NCI-H524 treated with DMSO at 0.1 percent for 48 hours (cell line): ENCODE measurements at places on chromosomes 6 and 20.
A peak's percentile ranks its signal among the peaks of the same experiment; 100 is the strongest.

DNA sequence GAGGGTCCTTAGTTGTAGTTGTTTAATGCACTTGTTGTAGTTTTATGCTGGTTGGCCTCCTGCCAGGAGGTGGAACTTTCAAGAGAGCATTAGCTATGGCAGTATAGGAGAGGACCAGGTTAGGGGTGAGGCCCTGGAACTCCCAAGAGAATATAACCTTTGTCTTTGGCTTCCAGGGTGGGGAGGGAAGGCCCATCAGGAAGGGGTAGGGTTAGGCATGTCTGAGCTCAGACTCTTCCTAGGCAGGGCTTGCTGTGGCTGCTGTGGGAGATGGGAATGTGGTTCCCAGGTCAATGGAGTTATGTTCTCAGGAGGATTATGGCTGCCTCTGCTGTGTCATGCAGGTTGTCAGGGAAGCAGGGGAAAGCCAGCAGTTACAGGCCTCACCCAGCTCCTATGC is 20.0 kb upstream of the GABRR1 start:
- no peak for DNase-seq

- DNase-seq: peak; percentile 74
Measured at GRCh38 chr6:148177589-148178233, 164.9 kb upstream of the SASH1 start.

DNA sequence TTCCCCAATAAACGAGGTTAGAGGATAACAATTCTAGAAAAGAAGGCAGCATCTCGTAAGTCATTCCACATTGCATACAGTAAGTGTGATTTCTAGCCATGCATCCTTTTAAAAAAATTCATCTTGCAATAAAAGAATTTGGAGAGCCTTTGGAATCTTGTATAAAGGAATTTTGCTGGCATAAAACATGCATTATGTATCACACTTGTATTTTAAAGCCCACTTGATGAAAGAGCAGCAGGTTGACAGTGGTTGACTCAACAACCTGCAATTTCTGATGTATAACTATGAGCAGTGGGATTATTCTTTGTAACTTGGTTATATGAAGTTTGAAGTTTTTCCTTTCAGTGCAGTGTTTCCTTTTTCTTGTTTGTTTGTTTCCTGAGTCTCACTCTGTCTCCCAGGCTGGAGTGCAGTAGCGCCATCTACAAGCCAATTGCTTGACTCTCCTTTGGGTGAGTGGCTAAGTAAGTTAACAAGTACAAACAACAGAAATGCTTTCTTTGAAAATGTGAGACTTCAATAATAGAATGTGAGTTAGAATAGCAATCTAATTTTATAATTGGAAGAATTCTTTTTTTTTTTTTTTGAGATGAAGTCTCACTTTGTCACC is 39.9 kb downstream of the JARID2 start:
- no peak for DNase-seq

- DNase-seq: no peak
Measured at GRCh38 chr6:129776542-129777330, 66.8 kb upstream of the ARHGAP18 start.

DNA sequence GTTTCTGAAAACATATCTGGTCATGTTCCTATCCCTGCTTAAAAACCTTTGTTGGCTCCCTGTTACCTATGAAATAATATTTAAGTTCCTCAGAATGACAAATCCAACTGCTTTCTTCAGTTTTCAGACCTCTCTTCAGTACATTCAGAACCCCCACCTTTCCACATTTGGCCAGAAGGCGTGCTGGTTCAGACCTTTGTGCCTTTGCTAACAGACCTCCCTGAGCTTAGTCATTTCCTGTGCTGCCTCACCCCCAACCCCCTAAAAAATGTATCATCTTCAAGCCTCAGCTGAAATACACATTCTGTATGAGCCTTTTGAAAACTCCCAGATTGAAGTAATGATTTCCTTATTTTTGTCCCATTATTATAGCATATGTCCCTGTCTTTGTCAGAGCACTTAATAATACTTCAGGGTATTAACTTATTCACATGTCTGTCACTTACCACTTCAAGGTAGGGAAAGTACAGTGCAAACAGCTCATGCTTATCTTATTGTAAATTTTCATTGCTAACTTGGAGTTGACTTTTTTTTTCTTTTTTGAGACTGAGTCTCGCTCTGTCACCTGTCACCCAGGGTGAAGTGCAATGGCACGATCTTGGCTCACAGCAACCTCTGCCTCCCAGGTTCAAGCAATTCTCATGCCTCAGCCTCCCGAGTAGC is 19.7 kb downstream of the FAM217A start:
- peak; percentile 15 for DNase-seq

GRCh38 chr20:31604567-31605030 is 490 bp upstream of the ID1 start:
- no peak for DNase-seq

DNA sequence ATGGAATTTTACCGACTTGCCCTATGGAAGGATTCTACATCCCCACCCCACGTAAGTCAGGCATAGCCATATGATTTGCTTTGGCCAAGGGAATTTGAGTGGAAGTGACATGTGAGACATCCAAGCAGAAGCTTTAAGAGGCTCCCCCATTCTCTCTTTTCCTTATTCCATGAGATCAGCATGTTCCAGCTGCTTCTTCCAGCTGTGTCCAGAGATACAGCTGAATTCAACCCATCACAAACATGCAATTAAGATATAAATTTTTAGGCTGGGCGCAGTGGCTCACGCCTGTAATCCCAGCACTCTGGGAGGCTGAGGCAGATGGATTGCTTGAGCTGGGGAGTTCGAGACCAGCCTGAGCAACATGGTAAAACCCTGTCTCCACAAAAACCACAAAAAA is 16.0 kb upstream of the YWHAB start:
- DNase-seq: no peak

DNA sequence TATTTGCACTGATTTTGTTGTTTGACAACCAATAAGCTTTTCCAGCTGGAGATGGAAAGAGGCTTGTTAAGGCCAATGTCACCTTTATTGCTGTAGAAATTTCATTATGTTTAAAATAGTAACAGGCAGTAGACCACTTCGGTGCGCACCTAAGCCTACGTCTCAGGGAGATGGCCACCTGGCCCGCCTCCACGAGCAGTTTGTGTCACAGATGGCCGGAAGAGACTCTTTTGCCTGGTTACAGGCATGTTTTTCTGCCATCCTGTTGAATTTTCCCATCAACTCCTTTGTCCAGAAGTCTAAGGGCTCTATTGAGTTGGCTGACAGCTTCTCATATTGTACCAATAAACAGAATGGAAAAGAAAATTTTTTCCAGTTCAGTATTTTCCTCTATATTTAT is 51.0 kb downstream of the SLC9A8 start:
- DNase-seq: no peak

- DNase-seq: no peak
Measured at GRCh38 chr6:166343150-166343487, 774 bp upstream of the SFT2D1 start.

- DNase-seq: no peak
Measured at GRCh38 chr6:152531659-152532058, 105.5 kb downstream of the SYNE1 start.

GRCh38 chr20:48180618-48181017 is 395.3 kb upstream of the SULF2 start:
- no peak for DNase-seq

DNA sequence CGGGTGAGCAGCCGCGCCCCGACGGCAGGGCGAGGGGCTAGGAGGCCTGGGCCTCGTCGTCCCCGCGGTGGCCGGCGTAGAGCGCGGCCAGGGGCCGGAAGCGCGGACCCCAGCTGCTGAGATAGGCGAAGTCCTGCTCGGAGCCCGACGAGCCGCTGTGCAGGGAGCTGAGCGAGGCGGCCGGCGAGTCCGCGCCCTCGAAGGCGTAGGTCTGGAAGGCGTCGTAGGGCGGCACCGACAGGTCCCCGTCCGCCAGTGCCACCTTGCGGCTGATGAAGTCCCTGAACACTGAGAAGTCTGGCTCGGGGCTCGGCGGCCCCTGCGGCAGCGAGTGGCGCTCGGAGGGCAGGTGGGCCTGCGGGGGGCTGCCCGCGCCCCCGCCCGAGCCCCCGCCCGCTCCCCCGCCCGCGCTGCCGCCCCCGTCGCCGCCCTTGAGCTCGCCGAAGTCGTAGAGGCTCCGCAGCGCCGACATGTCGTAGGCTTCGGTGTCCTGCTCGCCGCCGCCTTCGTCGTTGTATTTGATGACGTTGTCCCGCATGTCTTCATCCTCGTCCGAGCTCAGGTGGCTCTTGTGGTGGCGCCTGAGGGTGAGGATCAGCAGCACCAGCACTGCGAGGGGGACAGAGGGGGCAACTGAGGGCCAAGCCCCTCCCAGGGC is 56.5 kb downstream of the CD40 start:
- DNase-seq: no peak

GRCh38 chr20:43444107-43444506 is 13.6 kb upstream of the SRSF6 start:
- no peak for DNase-seq

- peak; percentile 80 for DNase-seq
Measured at GRCh38 chr6:17475606-17476244, 82.3 kb downstream of the CAP2 start.

GRCh38 chr6:134061440-134061839 is 9.0 kb upstream of the SLC2A12 start:
- no peak for DNase-seq

- no peak for DNase-seq
Measured at GRCh38 chr6:31202259-31203166, 32.0 kb upstream of the POU5F1 start.
